ENCODE measurements at places on chromosomes 5 and 9.

DNA sequence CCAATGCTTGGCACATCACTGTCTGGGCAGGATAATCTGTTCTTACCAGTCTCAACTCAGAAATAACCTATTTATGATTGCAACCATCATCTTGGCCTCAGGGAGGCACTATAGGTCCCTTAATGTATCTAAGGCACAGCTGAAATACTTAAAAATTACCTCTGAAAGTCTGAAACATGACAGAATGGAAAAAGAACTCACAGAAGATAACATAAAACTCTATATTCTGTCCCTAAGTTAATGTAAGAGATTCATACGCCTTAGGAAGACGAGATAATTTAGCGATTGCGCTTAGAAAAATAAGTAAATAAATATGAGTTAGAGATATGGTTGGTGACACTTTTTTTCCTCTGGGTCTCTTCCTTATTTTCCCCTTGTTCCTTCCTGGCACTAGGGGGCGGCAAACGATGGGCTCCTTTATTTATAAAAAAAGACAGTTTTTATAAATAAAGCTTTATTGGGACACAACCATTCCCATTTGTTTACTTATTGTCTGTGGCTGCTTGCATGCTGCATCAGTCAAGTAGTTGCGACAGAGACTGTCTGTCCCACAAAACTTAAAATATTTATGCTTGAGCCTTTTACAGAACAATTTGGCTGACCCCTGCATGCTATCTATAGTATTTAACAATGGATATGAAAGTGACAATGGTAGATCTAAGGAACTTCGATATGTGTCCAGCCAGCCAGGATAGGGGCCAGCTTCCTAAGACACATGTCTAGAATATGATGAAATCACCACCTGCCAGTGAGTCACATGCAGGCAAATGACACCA lies 79.6 kb downstream of the PDE4D start:
- no peak for DNase-seq

GRCh38 chr5:32312197-32312594 lies 543 bp downstream of the MTMR12 start:
- peak; percentile 79 for DNase-seq

GRCh38 chr5:174527916-174528540 lies 196.4 kb upstream of the MSX2 start:
- DNase-seq = no peak

GRCh38 chr5:128674837-128675446 lies 136.9 kb upstream of the FBN2 start:
- DNase-seq = peak; percentile 14

DNA sequence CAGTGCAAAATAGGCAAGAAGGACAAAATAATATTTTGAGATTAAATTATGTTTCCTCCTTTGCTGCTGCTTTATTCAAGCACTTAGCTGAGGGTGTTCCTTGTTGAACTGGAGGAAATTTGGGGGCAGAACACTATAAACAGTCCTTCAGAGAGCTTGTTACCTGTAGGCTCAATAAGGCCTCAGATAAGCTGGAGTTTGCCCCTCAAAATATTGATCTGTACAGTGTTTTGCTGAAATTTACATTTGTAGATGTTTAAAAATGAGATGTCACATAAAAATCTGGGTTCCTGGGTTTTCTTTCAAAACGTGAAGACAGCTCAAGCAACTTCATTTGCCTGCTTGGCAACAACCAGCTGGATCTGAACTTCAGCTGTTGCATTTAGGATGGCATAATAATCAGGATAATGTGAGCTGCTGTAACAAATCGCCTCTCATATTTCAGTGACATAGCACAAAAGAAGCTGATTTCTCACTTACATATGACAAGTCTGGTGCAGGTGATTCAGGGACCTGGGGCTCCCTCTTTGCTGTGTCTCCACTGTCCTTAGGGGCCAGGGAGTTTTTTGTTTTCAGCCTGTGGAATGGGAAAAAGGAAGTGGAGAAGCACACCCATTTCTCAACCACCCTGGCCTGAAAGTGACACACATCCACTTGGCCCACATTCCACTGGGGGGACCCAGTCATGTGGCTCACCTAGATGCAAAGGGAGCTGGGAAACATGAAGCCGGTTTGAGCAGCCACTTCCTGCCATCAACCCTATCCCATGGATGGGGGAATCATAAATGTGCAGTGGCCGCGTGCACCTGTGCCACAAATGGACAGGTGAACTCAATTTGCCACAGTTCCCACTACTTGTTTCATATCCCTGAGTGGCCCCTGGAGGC lies 2.4 kb upstream of the PSAT1 start:
- DNase-seq = no peak

DNA sequence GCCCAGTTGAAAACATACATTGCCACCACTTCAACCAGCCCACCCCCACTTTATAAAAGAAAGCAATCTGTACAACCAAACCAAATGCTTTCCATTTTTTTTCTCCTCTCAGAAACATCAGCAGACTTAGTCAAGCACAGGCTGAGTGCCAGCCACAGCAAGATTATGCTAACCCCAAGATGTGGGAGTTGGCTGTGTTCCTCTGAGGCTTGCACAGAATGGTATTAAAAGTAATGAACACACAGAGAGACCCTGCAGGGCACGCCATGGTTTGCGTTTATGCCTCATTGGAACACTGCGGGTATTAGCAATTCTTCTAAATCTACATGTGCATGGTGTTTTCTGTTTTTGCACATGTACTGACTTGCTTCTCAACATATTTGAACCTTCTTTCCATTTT lies 419.9 kb upstream of the GRAMD2B start:
- DNase-seq = peak; percentile 68

- DNase-seq = no peak
These were observed 147.6 kb upstream of the NR3C1 start for GRCh38 chr5:143550986-143551630.

DNA sequence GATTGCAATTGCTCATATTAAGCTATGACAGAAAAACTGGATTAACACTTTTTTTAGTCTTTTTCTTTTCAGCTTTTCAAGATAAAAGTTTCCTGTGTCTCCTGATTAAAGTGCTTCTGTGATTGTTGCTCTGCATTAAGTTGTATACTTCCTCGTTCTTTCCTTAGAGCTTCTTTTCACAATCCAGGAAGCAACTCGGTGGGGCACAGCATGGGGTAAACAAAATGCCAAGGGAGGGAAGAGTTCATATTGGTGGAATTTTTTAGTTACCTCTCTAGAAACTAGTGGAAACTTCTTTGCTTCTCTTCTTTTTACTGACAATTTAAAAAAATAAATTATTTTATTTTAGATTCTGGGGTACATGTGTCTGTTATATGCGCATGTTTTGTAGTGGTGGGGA lies 37.8 kb upstream of the ARRDC3 start:
- no peak for DNase-seq

DNA sequence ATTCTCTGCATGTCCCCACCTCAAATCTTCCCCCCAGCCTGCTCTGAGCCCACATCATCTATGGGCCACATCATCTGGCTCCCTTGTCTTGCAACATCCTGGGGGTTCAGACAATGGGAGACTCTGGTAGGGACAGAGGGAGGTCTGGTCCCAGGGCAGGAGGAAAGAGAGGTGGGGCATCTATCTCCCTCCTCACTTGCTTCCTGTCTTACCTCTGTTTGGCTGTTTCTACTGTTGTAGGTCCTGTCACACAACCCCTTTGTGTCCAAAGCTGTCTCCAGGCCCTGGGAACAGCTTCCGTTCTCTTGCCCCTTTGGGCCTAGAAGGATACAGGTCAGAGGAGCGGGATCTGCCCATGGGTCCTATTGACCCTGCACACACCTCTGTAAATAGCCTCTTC lies 227.2 kb downstream of the NSG2 start:
- DNase-seq = no peak

DNA sequence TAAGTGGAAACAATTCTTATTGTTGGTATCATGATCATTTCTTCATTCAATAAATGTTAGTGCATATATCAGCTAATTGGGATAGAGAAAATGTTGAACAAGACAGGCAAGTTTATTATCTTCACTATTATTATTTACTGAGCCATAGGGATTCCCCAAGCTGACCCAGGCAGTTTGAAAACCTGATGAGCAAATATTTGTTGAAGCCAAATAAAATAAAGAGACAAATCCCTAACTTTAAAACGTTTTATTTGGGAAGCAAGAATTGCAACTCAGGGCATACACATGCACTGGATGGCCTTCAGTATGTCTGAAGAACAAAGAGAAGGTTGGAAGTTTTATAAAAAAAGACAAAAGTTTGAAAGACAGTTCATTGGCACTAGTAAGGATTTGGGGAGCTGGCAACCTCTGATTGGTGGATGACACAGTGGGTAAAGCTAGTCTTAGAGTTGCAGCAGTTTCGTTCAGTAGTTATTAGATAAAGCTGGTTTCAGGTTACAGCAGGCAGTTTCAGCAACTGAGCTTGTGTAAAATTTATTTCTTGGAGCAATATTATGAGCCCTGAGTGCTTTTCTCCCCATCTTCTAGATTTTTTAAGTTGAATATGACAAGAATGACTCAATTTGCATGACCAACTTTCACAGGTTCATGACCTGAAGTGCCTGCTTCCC lies 44.7 kb upstream of the PRLR start:
- no peak for DNase-seq

DNA sequence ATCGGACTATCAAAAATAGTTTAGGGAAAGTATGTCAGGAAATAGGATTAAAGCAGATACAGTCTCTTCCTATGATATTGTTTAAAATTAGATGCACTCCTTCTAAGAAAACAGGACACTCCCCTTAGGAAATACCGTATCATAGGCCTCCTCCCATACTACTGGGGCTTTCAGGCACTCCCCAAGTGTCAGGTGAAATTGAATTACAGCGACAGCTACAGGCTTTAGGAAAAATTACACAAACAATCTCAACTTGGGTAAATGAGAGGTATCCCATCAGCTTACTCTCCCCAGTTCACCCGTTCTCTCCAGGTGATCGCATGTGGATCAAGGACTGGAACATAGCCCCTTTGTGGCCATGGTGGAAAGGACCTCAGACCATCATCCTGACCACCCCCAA lies 110.4 kb upstream of the EPB41L4A start:
- no peak for DNase-seq

- DNase-seq = no peak
These were observed 16.9 kb downstream of the PCSK5 start for GRCh38 chr9:75907329-75907728.

GRCh38 chr9:112041536-112042243 lies 133.4 kb downstream of the SUSD1 start:
- DNase-seq = no peak

DNA sequence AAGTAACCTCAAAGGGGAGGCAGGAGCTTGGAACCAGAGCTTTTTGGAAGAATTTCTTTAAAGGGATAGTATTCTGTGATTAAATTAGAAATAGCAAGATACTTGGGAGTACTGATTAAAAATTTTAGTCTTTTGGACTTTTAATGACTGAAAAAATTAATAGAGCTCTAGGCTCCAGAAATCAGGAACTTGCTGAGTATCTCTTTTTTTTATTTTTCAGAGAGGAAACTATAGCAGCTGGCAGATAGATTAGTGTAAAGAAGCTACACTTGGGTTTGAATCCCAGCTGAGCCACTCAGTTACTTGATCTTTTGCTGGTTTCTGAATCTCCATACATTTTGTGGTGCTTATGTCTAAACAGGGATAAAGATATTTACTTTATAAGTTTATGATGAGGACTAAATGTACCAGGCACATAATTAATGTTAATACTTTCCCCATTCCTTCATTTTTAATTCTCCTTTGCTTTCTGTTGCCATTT lies 94.2 kb upstream of the TNC start:
- DNase-seq = no peak

GRCh38 chr5:119339344-119339743 lies 16.5 kb upstream of the TNFAIP8 start:
- DNase-seq = no peak

- DNase-seq = no peak
These were observed 85.4 kb upstream of the EQTN start for GRCh38 chr9:27382308-27382707.

DNA sequence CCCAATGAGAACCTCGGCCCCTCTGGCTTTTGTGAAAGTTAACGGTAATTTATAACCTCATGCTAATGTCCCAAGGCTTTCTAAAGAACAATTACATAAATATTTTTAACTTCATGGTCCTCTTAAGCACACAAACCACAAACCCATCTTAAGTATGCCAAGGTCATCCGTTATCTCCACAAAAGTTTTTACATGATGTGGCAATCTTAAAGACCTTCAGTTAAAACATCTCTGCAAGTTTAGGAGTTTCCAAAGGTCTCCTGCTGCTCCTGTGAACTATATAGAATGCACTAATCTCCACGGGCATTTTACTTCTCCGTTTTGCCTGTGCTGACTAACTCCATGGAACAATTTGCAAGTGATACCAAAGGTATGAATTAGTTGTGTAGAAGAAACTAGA lies 228.2 kb downstream of the TLE1 start:
- DNase-seq = no peak
